Mesendoderm (in vitro differentiated cells): ENCODE measurements at places on chromosomes 4 and X.
A peak's percentile ranks its signal among the peaks of the same experiment; 100 is the strongest.

DNA sequence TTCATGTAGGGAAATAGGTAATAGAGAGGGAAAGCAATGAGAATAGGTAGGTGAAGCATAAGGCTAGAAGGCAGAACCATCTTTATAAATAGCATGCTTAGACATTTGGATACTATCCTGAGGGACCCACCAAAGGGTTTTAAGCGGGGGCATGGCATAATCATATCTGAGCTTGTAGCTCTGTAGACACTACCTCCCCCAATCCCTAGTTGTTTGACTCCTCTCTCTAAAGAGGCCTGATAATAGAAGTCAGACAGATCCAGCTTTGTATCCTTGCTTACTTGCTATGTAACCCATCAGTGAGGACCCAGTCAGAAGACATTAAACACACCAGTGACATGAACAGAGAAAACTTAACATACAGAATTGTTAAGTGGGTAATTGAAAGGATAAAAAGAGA lies 58.7 kb downstream of the SCFD2 start:
- no peak overlapping the region for H3K4me3 ChIP-seq
- no peak overlapping the region for H3K27ac ChIP-seq
- no peak for DNase-seq
- H3K27me3 ChIP-seq: no peaks in the 10 kb centered on the region

DNA sequence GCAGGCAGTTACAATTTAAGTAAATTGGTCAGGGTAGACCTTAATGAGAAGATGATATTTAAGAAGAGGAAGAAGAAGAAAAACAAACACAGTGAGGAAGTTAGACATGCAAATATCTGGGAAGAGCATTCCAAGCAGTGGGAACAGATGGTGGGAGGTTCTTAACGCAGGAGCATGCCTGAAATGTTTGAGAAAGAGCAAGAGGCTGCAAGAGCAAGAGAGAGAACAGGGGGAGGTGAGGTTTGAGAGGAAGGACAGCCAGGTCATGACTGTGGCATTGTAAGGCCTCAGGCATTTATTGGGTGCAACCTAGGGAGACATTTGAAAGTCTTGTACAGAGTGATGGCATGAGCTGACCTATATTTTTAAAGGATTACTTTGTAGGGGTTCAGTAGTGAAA lies 136.0 kb downstream of the UGT8 start:
- peak; percentile 93 for DNase-seq
- H3K27me3 ChIP-seq: no peaks in the 10 kb centered on the region
- no peaks in the 10 kb centered on the region for H3K36me3 ChIP-seq

GRCh38 chr4:106277140-106277675 lies 38.8 kb downstream of the TBCK start:
- H3K36me3 ChIP-seq: no peaks in the 10 kb centered on the region
- no peak overlapping the region for H3K27ac ChIP-seq
- no peak for DNase-seq
- H3K4me3 ChIP-seq: no peak overlapping the region
- no peaks in the 10 kb centered on the region for H3K4me1 ChIP-seq

DNA sequence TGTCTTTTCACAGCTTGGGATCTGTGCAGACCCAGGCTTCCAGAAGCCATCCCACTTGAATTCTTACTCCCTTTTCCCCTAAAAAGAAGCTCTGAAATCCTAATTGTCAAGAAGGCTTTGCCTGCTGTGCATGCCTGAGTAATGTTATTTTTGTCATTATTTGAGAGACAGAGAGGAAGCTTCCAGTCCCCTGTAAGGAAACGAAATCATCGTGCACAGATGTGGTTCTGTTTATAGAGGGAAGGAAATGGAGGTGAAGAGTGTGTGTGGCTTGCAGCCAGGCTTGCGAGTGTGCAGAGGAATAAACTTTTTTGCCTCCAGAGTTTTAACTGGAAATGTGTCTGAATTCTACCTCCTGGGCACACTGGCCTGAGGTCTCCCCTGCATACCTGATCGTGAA lies 70.2 kb downstream of the TBL1X start:
- no peaks in the 10 kb centered on the region for H3K36me3 ChIP-seq
- no peaks in the 10 kb centered on the region for H3K4me1 ChIP-seq
- no peak overlapping the region for H3K27ac ChIP-seq
- H3K4me3 ChIP-seq: no peak overlapping the region
- H3K27me3 ChIP-seq: no peaks in the 10 kb centered on the region

DNA sequence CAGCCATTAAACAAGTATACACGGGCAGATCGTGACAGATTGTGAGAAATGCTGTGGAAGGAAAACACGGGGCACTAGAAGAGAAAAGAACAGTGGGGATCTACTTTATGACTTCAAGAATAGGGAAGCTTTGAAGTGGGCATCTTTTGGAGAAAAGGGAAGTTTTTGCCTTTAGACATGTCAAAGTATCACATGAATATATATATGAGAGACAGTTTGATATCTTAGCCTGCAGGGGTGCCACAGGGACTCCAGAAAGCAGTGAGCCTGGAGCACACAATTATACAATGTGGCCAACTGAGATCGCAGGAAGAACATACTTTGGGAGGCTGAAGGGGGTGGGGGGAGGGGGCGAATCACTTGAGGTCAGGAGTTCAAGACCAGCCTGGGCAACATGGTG lies 35.7 kb downstream of the RELL1 start:
- no peaks in the 10 kb centered on the region for H3K27me3 ChIP-seq
- no peaks in the 10 kb centered on the region for H3K4me1 ChIP-seq
- no peak overlapping the region for H3K27ac ChIP-seq
- H3K4me3 ChIP-seq: no peak overlapping the region
- no peaks in the 10 kb centered on the region for H3K36me3 ChIP-seq
- DNase-seq: no peak
